K562 (cell line): ENCODE measurements at places on chromosomes 5 and 9. TPM values are rescaled to one million over a fixed set of nuclear protein-coding genes. Genes with fewer than 3 reads are reported as not detected.

Gene CAMK4
- total RNA-seq: 0.27 and 0.35 TPM in 2 replicates

Gene CSF1R
- total RNA-seq: 0.20 and 0.22 TPM in 2 replicates

Gene TLR4
- total RNA-seq: 0.02 and 0.04 TPM in 2 replicates

Gene SNAPC4
- total RNA-seq: 17.1 and 18.7 TPM in 2 replicates

Gene PCDHGB5
- 0.18 and 0.29 TPM in 2 replicates for total RNA-seq

Gene PCDHGA11
- total RNA-seq: 0.04 TPM in 1 of 2 replicates, not detected in the other

Gene PHF24
- total RNA-seq: not detected in 2 replicates

Gene MAN1B1
- 33.9 and 36.6 TPM in 2 replicates for total RNA-seq

Gene TAS2R1
- not detected in 2 replicates for total RNA-seq

Gene SPINK1
- total RNA-seq: 2.2 and 2.8 TPM in 2 replicates

Gene FST
- total RNA-seq: 0.25 and 0.27 TPM in 2 replicates
